Cortex of kidney (tissue), 1 donor: ENCODE measurements at places on chromosomes 13 and 19.

DNA sequence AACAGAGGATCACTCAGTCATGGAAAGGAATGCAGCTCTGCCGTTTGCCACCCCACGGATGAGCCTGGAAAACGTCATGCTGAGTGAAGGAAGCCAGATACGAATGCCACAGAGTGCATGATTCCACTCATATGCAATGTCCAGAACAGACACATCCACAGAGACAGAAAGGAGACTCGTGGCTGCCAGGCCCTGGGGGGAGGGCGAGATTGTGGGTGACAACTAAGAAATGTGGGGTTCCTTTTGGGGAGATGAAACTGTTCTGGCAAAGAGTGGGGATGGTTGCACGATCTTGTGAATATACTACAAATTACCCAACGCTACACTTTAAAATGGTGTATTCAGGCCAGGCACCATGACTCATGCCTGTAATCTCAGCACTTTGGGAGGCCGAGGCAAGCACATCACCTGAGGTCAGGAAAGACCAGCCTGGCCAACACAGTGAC, 27.2 kb upstream of the NAPA start:
- DNase-seq, result no peak

GRCh38 chr19:51607920-51608562, 22.2 kb downstream of the SIGLEC5 start:
- DNase-seq, result no peak

- peak; percentile 23 for DNase-seq
Observed at GRCh38 chr19:57888560-57889231, at the start of gene ZNF814. Gene ZNF814, minus strand, starts transcription at chr19:57889037. Its CDS starts 235 bp downstream, at chr19:57888802.

- no peak for DNase-seq
Observed at GRCh38 chr13:40163066-40164000, 503.1 kb downstream of the FOXO1 start.

DNA sequence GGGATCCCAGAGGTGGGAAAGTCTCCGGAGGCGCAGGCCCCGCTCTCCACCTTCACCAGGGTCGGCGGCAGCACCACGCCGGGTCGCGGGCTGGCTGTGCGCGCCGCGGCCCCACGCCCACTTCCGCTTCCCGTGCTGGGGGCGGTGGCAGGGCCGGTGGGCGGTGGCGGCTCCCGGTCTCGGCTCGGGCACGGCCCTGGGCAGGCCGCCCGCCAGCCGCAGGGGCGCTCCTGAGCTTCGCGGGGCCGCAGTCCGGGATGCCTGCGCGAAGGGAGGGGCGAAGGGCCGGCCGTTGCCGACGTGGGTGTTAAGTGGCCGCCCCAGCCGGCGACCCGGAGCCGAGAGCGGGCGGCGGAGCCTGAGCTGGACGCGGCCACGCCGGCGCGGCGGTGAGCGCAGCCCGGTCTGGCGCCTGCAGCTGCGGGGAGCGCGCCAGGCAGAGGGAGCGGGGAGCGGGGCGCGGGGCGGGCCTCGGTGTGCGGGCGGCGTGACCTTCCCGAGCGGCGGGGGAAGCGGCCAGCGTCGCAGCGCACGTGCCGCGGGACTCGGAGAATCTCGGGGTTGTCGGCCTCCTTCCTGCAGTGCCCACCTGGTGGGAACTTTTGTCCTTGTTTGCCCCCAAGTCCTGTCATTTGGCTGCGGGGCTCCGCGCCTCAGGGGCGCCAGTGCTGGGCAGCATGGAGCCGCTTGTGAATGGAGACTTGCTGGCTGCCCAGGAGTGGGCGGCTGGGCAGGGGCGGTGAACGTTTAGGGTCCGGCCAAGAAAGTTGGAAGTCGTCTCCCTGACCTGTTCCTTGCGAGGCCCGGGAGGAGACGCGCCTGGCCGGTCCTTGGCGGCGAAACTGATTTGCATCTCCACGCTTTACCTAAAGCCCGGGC, at the start of gene SLC25A15:
Gene SLC25A15 (plus strand): TSS at position 337 of the 879 bp plus-strand sequence. CDS start 3,616 bp downstream, outside the sequence.
- peak; percentile 24 for DNase-seq

DNA sequence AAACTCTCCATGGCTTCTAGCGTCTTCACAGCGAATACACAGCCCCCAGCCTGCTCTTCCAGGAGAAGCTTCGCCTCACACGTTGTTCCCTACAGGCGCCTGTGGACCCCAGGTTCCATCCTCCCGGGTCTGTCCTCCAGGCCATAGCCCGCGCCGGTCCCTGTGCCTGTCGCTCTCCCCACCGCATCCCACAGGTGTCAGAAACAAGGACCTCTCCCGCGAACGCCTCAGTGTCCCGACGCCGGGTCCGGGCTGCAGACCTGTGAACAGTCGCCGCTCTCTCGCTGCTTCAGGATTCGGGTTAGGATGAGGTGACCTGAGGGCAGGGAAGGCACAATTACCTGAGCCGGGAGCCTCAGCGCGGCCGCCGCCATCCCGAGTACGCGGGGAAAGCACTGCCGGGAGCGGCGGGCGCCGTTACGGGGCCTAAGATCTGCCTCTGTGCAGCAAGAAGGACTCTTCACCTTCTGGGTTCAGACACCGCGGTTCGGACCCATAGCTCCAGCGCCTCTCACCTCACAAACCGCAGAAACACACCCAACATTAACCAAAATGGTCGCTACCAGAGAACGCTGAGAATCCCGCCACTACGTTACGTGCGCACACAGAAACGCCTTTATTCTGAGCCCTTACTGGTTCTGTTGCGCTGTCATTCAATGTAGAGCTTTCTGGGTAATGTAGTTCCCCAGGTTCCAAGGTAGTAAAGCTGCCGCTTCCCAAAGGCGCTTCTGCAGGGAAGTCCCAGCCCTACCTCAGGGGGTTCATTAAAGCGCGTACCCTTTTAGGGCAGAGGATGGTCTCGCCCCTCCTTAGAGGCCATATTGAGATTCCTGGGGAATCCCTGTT, at the start of gene ZNF418:
Gene ZNF418 (minus strand): TSS at position 583 of the 846 bp plus-strand sequence. CDS start 1,580 bp downstream, outside the sequence.
- DNase-seq, result no peak

DNA sequence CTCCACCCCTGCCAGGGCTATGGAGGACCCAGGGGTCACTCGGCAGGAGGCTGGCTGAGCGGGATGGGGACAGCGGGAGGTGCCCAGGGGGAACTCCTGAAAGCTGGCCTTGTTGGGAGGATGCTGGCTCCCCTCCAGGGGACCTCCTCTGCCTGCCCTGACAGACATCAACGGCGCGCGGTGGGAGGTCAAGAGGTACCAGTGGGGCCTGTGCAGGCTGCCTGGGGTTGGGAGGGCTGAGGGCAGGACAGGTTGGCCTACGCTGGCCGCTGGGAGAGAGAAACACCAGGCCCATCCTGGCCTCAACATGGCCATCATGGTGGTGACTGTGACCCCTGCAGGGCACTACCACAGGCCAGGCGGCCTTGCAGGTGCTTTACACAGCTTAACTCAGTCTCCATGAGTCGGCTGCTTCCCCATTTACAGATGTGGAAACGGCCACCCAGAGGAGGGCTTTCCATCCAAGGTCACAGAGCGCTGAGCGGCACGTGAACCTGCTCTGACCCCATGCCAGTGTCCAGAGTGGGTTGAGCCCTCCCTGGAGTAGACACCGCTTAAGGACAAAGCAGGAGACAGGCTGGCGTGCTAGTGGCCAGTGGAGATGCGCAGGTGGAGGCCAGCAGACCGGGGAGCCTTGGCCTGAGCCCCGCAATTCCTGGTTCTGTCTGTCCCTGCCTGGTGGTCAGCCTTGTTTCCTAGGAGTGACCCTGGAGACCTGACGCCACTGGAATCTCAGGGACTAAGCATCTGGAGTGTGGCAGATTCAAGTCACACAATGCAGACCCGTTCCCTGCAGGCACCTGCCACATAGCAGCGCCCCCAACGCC, 27.6 kb downstream of the CEBPG start:
- DNase-seq, result no peak

DNA sequence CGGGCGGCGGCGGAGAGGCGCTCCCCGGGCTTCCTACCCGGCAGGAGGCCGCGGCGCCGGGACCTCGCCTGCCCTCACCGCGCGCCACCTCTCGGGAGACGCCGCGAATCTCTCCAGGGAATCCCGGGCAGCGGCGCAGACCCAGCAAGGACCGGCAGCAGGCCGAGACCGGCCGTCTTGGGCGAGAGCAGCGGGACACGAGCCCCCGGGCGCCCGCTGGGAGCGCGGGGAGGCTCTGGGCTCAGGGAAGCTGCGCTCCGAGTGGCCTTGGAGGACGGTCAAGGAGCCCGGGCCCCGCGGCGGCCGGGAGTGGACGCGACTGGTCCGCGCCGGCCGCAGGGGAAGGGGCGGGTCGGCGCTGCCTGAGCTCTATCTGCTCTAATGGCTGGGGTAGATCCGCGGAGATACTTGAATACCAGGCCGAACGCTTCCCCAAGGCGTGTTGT, 14.7 kb downstream of the CDX2 start:
- no peak for DNase-seq

- DNase-seq, result no peak
Observed at GRCh38 chr13:77516342-77516789, 19.1 kb upstream of the SCEL start.
